ENCODE measurements at places on chromosomes 2 and 18.
A peak's percentile ranks its signal among the peaks of the same experiment; 100 is the strongest.

GRCh38 chr2:61338447-61338846 is 132.4 kb downstream of the USP34 start:
- DNase-seq: no peak

DNA sequence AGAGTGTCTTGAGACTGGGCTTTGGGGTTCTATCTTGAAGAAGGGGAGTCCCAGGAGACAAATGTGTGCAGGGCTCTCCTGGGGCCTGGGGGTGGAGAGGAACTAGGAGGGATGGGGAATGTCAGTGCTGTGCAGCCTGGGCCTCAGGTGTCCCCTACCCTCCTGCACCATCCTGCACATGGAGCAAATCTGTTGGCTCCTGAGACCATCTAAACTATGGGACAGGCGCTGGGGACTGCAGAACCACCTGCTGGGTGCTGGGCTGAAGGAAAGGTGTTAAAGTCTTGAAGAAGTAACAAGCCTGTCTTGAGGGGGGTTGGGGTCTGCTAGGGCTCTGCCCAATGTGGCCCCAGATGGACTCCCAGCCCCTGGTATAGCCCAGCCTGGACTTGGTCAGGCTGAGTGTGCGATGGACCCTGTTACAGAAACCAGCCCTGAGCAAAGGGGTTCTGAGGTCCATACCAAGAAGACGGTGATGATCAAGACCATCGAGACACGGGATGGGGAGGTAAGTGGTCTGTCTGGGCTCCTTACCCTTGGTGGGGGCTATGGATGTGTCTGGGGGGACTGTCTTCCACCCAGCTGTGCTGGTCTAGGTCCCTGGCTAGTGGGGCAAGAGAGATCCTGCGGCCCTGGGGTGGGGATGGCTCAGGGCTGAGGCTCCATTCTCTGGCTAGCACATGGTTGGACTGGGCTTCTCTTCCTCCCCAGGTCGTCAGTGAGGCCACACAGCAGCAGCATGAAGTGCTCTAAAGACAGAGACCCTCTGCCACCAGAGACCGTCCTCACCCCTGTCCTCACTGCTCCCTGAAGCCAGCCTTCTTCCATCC is 7.3 kb downstream of the DES start:
- no peak for DNase-seq

- no peak for DNase-seq
Observed at GRCh38 chr2:107358362-107358761, 468.3 kb upstream of the RGPD4 start.

GRCh38 chr2:181141676-181142075 is 161.3 kb downstream of the UBE2E3 start:
- DNase-seq: no peak

DNA sequence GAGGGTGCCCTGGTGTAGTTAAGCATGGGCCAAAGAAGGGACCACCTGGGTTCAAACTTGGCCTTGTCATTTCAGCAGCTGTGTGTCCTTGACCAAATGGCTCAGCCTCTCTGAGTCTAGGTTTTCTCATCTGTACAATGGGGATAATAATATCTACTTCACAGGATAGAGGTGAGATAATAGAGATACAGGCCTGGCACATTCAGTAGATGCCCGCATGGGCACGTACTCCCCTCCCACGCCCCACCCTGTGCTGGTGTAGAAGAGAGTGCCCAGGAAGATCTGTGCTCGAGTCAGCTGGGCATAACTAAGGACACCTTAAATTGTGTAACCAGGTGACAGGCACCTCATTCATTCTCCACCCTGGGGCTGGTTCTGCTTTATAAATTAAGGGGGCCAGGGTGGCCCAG is 8.4 kb upstream of the TMEM185B start:
- DNase-seq: no peak

DNA sequence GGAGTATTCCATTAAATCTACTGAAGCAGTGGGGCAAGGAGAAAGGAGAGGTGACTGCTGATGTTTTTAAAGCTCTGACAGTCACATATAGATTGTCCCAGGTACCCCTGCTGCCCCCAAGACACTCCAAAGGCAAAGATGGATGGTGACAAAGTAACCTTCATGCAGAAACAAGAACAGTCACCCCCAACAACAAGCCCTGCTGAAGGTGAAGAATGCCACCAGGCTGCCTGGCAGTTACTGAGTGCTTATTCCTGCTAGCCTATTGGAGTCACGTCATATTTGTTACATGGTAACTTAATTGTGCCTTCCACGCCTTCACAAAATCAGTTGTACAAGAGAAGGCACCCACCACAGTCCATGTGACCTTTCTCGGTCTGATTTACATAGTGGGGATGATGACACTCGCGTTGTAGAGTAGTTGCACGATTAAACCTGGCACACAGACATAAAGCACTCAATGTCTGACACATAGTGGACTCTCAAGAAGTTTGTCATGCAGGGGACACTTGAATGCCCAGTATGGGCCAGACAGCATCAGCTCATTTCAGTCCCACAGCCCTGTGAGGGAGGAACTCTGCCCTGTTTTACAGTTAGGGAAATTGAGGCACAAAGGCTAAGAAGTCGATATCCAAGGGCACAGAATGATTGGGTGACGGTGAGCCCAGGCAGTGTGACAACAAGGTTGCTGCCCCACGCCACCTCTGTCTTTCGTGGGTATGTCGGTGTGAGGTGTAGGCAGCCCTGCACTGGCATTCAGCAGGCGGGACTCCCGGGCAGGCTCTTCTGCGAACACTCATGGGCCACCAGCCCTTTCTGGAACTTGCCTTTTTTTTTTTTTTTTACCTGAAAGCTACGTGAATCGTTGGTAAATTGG is 62.7 kb downstream of the ZCCHC2 start:
- peak; percentile 19 for DNase-seq

DNA sequence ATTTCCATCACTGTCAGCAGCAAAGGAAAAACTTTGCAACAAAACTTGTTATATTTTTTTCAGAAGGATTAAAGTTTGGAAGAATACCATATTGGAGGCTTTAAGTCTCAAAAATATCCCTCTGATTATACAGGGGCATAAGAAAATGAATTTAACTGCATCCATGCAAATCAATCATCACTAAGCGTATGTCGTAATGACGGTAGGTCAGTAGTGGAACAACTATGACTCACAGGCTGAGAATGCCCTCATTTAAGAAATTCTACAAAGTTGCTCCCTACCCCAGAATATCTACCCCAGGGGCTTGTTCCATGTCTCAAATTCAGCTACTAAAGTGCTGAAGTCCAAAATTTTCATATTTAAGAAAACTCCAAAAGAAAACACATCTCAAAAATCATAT is 12.5 kb upstream of the NAB1 start:
- no peak for DNase-seq

GRCh38 chr18:79935925-79936324 is 15.5 kb downstream of the SLC66A2 start:
- DNase-seq: no peak

DNA sequence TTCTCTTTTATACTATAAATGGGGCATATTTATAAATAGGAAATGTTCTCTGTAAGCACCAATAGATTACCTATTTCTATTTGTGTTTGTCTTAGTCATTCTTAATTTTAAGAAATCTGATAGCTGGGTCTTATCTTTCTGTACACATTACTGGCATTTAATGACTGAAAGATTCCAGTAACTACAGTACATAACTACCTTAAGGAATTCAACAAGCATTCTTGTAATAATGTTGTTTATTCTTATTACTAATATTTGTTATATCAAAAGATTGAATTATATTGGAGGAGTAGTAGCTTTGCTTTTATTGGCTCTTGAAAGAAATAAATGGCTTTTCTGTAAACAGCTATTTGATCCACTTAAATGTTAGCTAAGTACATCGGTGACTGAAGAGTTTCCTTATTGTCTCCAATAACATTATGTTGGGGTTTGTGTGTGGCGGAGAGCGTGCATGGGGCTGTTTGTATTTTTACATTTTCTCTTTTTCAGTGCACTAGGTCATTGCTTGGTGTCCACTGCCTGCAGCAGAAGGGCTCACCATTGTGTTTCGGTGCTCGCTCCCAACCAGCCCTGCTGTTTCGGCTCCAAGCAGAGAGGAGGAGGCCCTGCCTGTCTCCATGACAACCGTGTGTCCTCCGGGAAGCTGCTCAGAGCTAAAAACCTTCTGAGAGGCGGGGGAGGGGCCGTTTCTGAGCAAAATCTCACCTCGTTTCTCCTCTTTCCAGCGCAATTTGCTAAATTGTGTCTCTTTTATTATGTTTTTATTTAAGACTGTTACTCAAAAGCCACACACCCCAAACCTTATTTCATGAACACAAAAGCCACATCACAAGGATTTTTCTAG is 112.5 kb upstream of the SLC38A11 start:
- no peak for DNase-seq

GRCh38 chr2:26008851-26009566 is 24.9 kb upstream of the RAB10 start:
- DNase-seq: no peak

GRCh38 chr2:235868224-235868623 is 300.0 kb downstream of the GBX2 start:
- no peak for DNase-seq

GRCh38 chr2:40741532-40741931 is 289.6 kb upstream of the SLC8A1 start:
- no peak for DNase-seq

DNA sequence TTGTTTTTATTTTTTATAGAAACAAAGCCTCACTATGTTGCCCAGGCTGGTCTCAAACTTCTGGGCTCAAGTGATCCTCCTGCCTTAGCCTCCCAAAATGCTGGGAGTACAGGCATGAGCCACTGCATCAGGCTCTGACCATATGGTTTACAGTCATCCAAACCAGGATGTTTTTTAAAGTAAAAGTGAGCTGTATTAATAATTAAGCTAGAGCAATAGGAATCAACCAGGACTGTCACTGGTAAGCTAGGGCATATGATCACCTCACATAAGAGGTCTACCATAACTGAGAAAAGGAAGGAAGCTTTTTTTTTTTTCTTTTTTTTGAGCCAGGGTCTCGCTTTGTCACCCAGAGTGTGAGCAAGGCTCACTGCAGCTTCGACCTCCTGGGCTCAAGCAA is 8.5 kb upstream of the RBBP8 start:
- no peak for DNase-seq

- no peak for DNase-seq
Observed at GRCh38 chr18:73980289-73980979, 167.2 kb downstream of the FBXO15 start.

DNA sequence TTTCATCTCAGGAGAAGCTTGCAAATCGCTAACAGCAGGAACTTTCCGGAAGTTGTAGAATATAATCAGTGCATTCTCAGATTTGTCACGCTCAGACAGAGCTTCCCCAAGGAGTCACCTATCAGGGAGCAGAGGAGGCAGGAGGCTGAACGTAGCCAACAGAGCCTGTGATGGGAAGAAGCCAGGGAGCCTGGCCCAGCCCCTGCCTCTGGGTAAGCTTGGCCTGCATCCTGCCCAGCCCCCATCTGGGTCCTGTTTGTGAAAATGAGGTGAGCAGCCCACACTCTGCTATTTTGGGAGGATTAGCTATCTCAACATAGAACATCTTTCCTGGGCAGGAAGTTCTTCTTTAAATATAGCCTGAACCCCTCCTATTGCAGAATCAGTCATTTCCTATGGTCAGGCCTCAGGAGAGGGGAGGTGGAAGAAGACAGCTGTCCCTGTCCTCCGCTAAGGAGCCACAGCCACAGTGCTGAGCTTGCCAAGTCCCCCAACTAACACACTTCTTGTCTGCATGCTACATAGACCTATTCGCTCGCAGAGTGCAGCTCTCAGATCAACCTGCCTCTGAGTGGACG is 19.2 kb upstream of the PKDCC start:
- no peak for DNase-seq

GRCh38 chr2:25018681-25019080 is 23.2 kb upstream of the EFR3B start:
- no peak for DNase-seq

- DNase-seq: no peak
Observed at GRCh38 chr2:227661025-227661649, 5.5 kb upstream of the SCYGR5 start.

DNA sequence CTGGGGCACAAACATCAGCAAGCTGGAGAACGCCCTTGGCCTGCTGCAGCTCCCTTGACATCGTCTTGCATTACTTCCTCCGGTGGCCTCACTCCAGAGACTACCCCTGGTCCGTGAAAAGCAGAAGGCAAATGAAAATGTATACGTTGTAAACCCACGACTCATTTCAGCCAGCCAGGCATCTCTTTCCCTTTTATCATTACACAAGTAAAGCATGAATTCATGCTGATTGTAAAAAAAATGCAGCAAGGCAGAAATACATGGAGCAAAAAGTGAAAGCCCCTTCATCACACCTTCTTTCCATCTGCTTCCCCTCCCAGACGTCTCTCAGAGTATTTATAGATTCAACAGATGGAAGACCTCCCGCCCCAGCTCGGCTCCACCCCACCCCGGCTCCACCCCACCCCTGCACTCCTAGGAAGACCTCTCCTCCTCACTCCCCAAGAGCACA is 41.6 kb upstream of the RALBP1 start:
- DNase-seq: no peak

DNA sequence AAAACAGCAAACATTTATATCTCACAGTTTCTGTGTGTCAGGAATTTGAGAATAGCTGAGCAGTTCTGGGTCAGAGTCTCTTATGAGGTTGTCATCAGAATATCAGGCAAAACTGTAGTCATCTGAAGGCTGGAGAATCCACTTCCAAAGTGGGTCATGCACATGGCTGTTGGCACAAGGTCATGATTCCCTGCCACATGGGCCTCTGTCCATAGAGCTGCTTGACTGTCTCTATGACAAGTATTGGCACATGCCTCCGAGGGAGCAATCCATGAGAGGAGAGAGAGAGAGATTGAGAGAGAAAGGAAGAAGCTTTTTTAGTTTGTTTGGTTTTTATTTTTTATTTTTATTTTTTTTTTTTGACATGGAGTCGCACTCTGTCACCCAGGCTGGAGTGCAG is 101.8 kb upstream of the DDX18 start:
- no peak for DNase-seq

DNA sequence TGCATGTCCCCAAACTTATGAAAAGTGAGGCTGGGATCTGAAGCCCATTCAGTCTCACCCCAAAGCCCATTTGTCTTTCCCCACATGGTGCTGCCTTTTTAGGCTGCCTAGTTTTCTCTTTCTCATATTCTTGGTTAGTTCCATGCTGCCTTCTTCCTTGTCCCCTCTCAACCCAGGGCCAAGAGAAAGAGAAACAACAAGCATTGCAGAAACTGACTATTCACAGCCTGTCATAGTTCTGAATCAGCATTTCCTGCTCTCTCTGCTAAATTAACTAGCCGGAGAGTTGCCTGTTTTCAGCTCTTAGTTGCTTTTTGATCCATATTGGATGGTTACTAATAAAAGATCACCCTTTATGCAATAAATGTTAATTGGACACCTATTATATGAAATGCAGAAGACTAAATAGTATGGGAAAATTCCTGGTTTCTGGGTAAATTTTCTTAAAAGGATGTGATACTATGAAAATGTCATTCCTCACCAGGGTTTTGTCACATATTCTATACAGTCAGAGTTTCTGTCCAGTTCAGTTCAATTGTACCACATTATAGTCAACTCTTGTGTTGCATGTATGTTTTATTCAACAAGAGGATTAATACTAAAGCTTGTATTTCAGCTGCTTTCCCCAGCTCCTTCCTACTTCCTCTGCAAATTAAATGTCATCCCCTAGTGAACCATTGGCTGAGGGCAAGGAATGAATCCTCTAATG is 246.5 kb downstream of the GALR1 start:
- no peak for DNase-seq

All from activated CD4-positive, alpha-beta T cell treated with anti-CD3 and anti-CD28 coated beads, Interleukin-2, Interleukin-4, amounts not matched to agents 100 ng/mL and 50 ng/mL, durations not matched to agents 16 hours and 8 hours (primary cell).